ENCODE measurements at places on chromosomes 7 and 10. TPM values are rescaled to one million over a fixed set of nuclear protein-coding genes. Genes with fewer than 3 reads are reported as not detected.

- DNase-seq = no peak
Measured at GRCh38 chr7:50283731-50284130, 20.8 kb upstream of the IKZF1 start.

DNA sequence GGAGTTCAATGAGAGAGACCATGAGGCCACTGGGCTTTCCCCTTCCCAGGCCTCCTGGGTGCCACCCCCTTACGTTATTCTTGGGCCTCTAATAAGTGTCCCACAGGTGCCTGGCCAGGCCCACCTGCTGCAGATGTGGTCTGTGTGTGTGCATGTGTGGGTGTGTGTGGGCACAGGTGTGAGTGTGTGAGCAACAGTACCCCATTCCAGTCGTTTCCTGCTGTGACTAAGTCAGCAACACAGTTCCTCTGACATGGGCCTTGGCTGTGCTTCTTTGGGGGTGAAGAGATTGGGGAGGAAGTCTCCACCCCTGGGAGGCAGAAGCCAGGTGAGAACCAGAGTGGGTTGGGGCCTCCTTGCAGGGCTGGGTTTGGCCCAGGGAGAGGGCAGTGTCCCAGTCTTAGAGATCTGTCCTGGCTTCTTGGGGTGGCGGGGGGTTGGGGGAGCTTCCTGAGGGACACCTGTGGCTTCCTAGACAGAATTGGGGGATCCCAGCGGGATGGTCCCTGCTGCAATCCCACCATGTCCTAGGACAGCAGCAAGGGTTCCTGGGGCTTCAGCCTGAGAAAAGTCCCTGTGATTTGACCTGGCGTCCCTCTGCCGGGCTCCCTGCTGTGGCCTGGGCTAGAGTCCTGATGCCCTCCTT is 4.1 kb upstream of the PILRB start:
- no peak for DNase-seq

- DNase-seq = no peak
Measured at GRCh38 chr10:118412932-118413331, 70.8 kb upstream of the FAM204A start.

- DNase-seq = no peak
Measured at GRCh38 chr10:132410056-132410778, 13.2 kb downstream of the PWWP2B start.

- DNase-seq = no peak
Measured at GRCh38 chr7:6640246-6640721, 3.2 kb downstream of the ZNF316 start.

- DNase-seq = no peak
Measured at GRCh38 chr7:53013925-53014324, 21.5 kb upstream of the POM121L12 start.

GRCh38 chr7:156168434-156168833 is 356.2 kb upstream of the SHH start:
- peak; percentile 16 for DNase-seq

Gene SPDYE2
- total RNA-seq = 0.29 TPM

DNA sequence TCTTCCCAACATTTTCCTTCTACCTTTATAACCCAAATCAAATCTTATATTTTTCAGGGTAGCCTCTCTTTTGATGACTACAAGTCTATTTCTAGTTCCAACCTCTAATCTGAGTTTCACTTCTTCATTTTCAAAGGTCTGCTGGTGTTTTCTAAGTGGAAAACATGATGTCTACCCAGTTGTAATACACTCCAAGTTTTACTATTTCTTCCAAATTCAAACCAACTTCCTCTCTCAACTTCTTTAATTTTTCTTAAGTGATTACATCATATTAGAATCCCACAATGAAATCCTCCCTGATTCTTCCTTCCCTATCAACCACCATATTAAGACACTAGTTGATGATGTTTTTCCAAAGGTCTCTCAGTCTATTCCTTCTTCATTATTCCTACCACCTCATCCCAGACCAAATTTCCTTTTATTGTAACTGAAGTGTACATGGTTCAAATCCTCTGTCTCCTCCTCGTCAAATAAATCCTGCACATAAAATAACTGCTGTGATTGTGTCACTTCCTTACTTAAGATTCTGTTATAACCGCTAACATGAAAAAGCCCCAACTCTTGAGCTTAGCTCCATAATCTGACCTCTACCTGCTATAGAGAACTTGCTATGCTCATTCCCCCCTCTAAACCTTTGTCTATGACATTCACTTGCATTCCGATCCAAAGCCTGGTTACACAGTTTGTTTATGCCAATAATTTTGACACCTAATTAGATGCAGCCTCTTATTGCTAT is 12.7 kb downstream of the TAS2R38 start:
- no peak for DNase-seq

DNA sequence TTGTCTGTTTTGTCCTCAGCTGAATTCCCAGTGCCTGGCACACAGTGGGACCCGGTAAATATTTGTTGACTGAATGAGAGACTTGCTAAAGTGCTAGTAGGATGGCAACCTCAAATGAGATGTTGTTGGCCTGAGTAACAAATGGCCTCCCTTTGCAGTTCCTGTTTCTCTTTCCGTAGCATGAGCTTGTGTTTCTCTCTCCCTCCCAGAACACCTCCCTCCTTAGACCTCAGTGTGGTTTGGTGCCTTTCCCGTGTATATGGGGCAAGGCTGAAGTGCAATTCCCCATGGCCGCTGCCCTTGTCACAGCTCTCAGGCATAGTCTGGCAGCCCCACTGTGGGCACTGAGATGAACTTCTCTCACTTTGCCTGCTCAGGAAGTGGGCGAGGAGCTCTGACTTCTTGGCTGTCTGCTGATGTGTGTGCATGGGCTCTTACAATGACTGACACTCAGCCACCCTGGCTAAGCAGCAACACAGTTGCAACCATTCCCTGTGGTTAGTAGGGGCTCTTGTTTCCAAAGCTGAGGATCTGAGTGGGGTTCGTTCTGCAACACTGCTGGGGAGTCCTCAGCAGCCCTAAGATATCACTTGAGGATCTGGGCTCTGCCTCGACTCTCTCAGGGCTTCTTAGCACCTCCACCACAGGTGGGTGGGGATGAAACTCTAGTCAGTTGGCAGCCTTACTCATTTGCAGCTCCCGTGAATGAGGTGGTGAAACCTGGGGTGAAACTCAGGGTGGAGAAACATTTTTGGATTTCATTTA is 136.1 kb downstream of the ICA1 start:
- DNase-seq = peak; percentile 92

DNA sequence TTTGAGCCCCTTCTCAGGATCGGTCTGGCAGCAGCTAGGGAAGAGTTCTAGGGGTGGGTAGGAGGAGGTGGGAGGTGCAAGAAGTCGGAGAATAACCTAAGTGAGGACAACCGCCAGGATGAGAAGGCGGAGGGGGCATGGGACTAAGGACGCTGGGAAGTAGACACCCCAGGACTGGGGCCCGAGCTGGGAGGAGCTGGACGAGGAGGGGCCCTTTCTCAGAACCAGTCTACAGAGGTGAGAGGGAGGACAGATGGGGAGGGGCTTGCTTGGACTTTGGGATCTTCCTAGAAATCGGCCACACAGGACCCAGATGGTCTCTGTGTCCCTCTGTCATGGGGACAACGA is 90.0 kb upstream of the MYL10 start:
- DNase-seq = no peak

- DNase-seq = no peak
Measured at GRCh38 chr7:129949292-129950133, 3.2 kb downstream of the UBE2H start.

Gene SLC26A3
- not detected for total RNA-seq

DNA sequence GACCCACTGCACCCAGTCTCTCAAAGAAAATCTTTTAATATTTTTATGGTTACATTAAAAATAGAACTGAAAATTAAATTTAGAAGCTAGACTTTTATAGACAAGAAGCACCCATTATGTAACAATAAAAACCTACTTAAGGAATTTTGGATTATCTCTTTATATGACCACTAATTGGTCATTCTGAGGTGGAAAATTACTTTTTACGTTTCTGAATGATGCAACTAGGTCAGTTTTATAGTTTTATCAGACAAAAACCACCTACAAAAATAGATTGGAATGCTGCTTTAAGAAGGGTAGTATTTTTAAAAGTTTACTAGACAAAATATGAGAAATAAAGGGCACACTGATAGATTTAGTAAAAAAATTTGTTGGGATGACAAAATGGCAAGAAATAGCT is 16.5 kb downstream of the SYPL1 start:
- DNase-seq = no peak

GRCh38 chr10:123019941-123020703 is 11.3 kb downstream of the ACADSB start:
- no peak for DNase-seq

DNA sequence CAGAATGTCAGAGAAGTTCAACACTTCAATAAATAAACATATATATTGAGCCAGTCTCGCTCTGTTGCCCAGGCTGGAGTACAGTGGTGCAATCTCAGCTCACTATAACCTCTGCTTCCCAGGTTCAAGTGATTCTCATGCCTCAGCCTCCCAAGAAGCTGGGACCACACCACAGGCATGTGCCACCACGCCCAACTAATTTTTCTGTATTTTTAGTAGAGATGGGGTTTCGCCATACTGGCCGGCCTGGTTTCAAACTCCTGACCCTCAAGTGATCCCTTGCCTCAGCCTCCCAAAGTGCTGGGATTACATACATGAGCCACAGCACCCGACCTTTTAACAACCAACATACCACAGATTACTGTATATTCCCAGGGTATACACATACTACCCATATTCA is 134.2 kb downstream of the JMJD1C start:
- no peak for DNase-seq

GRCh38 chr7:150345012-150345411 is 3.6 kb upstream of the RARRES2 start:
- DNase-seq = no peak

Gene TMEM236
- total RNA-seq = 0.06 TPM

DNA sequence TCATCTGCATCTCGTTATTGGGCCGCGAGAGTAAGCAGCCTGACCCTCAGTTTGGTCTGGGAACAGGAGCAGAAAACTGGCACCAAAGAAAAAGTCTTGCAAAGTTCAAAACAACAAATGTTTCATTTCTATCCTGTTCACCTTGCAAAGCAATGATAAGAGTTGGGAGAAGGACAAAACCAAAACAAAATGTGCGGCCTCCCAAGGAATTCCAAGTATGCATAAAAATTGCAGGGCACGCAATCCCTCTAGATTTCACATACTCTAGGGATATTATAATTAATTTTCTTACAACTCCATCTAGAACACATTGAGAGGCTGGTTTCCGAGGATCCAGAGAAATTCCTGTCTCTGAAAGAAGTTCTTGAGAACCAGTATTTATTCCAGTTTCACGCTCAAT is 20.1 kb downstream of the CHUK start:
- DNase-seq = no peak

Gene HTRA1
- not detected for total RNA-seq

DNA sequence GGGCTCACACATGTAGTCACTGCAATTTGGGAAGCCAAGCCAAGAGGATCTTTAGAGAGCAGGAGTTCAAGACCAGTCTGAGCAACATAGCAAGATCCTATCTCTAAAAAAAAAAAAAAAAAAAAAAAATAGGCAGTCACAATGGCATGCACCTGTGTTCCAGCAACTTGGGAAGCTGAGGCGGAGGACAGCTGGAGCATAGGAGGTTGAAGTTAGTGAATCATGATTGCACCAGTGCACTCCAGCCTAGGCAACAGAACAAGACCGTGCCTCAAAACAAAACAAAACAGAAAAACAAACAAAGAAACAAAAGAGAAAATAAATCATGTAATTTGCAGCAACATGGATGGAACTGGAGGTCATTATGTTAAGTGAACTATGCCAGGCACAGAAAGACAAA is 33.6 kb upstream of the BICC1 start:
- no peak for DNase-seq

DNA sequence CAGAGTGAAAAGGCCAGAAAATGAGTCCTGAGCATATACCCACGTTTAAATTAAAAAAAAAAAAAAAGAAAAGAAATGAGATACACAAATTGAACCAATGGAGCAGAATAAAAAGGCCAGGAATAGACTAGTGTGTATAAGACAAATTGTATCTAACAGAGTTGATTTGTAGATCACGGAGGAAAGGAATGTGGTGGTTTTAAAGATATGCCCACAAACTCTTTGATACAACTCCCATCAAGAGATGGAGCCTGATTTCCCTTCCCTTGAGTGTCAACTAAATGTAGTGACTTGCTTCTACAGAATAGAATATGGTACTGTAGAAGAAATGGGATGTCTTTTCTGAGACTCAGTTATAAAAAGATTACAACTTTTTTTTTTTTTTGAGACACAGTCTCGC is 10.4 kb downstream of the SYPL1 start:
- DNase-seq = no peak

Gene IFIT3
- 151 TPM for total RNA-seq

GRCh38 chr10:131817866-131818509 is 82.8 kb upstream of the PPP2R2D start:
- peak; percentile 31 for DNase-seq

Gene UCN3
- total RNA-seq = not detected

Gene AMPH
- total RNA-seq = not detected

DNA sequence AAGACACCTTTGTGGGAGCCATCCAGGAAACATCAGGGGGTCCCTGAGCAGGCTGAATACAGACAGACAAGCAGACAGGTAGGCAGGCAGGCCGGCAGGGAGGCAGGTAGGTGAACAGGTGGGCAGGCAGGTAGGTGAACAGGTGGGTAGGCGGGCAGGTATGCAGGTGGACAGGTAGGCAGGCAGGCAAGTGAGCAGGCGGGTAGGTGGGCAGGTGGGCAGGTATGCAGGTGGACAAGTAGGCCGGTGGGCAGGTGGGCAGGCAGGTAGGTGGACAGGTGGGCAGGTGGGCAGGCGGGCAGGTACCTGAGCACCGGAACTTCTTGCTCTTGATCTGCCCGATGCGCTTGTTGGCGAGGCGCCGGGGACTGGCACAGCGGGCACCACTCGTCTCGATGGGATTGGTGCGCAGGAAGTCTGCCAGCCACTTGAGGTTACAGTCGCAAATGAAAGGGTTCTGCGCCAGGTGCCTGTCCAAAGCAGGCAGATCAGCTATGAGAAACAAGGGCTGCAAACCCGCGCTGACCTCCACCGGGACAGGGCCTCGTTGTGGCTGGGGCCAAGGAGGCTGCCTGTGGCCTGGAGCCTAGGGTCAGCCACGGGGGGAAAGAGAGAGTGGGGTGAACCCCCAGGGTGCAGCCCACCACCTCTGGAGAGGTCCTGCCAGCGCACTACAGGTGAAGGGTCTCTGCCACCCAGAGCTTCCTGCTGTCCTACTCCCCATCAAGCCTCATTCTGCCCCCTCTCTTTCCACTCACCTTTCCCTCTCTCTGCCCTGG is 136.9 kb downstream of the SLIT1 start:
- DNase-seq = no peak

DNA sequence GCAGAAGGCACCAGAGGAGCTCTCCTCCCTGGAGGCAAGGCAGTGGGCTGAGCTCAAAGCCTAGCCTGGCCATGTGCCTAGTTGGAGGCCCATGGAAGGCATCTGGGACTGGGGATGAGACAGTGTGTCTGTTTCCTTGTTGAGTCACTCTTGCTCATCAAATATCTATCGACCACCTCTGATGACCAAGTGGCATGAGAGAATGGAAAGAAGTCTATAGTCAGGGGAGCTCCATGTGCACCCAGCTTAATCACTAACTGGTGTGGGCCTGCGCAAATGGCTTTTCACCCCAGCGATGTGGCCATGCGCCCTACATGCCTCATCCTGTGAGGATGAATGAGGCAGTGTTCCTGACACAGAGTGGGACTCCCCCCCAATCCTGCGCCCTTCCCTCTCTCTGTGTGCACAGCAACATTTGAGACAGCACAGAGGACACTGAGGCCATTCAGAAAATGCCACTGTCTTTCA is 229.9 kb downstream of the RPS24 start:
- DNase-seq = no peak

GRCh38 chr10:96833220-96834001 is 1.3 kb downstream of the LCOR start:
- DNase-seq = peak; percentile 44

Gene MCM10
- 75.1 TPM for total RNA-seq

GRCh38 chr7:38432671-38433070 is 159.2 kb upstream of the TARP start:
- no peak for DNase-seq
